Lower leg skin (tissue), 4 donors: ENCODE measurements at places on chromosomes 5 and 9. TPM values are rescaled to one million over a fixed set of nuclear protein-coding genes. Genes with fewer than 3 reads are reported as not detected.

Gene CARD9
- 2.4 TPM for total RNA-seq

Gene PCDHGA2
- total RNA-seq, result 1.9 TPM

DNA sequence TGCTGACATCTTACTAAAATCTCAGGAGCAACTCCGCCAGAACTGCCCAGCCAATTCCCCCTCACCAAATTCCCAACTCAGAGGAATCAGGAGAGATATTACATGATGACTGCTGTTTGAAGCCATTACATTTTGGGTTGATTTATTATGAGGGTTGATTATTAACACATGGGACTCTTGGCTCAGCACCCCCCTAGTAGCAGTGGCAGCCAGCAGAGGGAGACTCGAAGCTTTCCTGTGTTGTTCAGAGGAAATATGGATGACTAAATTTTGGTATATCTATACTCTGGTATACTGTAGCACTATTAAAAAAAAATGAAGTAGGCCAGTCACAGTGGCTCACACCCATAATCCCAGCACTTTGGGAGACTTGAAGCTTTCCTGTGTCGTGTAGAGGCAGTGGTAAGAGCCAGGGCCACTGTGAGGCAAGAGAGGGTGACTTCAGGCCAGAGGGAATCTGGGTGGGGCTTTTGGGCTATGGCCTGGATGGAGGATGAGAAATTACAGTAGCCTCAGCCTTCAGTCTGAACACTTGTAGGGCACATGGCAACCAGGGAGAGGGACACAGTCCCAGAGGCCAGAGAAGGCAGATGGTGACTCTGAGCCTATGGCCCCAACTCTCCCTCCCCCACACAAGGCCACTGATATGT is 111.4 kb downstream of the LHX2 start:
- no peak for DNase-seq

- no peak for DNase-seq
Measured at GRCh38 chr5:78328585-78329173, 31.7 kb upstream of the SCAMP1 start.

- DNase-seq, result no peak
Measured at GRCh38 chr9:23707249-23707648, 118.8 kb downstream of the ELAVL2 start.

DNA sequence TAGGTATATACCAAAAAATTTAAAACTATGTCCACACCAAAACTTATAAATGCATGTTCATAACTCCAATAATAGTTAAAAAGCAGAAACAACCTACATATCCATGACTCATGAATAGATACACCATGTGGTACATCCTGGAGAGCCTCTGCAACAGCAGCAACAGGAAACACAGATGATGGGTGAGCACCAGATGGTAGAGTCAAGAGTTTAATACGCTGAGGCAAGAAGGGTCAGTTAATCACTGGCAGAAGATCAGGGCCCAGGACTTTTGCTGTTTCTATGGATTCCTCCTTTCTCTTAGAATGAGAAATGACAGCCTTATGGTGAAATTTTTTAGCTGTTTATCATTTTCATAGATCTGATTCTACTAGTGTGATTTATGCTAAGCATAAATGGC is 351.8 kb upstream of the ADAMTSL1 start:
- no peak for DNase-seq

GRCh38 chr5:92836855-92837755 is 743.9 kb downstream of the NR2F1-AS1 start:
- no peak for DNase-seq

- DNase-seq, result no peak
Measured at GRCh38 chr5:120789918-120790317, 325.8 kb downstream of the PRR16 start.

Gene NRG2
- total RNA-seq, result 8.7 TPM
